ENCODE measurements at places on chromosomes 12 and 14. TPM values are rescaled to one million over a fixed set of nuclear protein-coding genes. Genes with fewer than 3 reads are reported as not detected.

- DNase-seq, result no peak
Measured at GRCh38 chr12:3249081-3249800, 172.1 kb downstream of the TSPAN9 start.

DNA sequence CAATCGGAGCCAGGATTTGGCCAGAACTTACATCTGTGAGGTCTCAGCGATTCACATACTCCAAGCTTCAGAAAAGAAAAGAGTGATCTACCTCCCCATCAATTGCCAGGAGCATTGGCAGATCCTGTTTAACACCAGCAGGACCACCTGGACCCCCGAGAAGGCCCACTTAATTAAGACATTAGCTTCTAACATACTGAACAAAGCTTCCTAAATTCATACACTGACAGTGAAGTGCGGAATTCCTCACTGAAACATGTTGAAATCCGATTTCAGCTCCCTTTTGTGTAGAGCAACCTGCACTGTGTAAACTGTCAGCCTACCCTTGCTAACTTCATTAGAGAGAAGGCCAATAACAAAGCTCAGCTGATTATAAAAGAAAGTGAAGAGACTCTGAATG is 274.0 kb downstream of the NOVA1 start:
- DNase-seq, result no peak

CCDC196 gene
- not detected for total RNA-seq

DTX1 gene
- 0.75 TPM for total RNA-seq

DNA sequence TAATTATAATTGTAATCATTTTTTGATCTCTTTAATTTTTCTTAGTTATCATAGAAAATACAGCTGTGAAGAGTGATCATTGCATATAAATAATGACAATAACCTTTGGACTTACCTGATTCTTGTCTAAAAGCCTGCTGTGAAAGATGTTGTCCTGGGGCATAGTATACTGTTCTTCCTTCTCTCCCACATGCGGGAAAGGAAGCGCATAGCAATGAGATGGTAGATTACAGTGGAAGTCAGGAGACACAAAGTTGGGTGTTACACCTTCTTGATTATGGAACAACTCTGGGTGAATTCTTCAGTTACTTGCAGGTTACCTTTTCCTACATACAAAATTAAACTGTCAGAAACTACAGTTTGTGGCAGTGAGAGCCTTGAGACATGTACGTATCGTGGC is 140.8 kb downstream of the KTN1 start:
- no peak for DNase-seq

DNA sequence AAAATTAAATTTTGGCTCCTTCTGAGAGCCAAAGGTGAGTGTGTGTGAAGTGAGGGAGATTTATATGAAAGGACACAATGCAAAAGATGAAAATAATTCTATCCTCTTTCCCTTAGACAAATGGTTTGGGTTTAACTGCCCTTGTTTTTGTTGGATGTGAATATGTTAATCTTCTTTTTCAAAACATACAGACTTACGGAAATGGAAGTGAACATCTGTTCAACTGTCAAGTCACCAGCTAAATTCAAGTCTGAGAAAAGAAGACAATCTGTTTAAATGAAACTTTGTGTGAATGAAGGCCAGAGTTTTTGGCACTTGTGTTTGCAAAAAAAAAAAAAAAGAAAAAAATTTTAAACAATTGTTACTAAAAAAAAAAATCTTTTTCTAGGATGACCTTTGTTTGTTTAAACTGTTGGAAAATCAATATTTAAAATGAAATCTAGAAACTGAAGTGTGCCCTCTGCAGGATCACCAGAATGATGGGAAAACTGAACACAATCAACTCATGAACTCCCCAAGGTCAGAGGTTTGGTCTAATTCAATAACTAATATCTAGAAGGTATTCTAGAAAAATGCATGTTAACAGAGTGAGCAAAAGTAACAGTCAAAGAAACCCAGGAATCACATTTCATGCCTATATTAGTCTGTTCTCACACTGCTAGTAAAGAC is 448.8 kb downstream of the FLRT2 start:
- no peak for DNase-seq

ASPG gene
- 0.51 TPM for total RNA-seq

LHX5 gene
- total RNA-seq, result not detected

DNA sequence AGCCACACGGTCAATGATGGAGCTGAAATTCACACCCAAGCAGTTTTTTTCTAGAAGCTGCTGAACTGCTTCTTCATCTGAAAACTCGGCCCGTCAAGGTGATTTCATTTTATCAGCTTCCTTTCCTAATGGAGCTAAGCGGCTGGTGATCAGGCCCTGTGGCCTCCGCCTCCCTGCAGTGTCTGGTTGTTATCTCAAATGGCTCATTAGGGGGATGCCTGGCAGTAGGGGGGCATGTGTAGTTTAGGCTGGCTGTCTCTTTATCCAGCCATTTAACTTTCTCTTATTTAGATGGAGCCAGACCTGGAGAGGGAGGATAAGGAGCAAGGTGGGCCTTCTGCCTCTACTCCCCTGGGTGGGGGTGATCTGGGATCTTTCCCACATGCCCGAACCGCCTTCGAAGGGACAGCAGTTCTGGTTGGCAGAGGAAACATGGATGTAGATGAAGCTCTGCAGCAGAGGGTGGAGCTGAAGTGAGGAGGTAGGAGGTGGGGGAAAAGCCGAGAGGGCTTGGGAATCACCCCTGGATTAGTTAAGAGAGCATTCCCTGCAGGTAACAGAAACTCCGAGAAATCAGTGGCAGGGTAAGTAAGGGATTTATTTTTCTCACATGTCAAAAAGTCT is 64.4 kb downstream of the TGFB3 start:
- DNase-seq, result no peak
